K562 (cell line): ENCODE measurements at places on chromosomes 1 and 21. TPM values are rescaled to one million over a fixed set of nuclear protein-coding genes. Genes with fewer than 3 reads are reported as not detected.

- no peak for DNase-seq
Observed at GRCh38 chr1:12475101-12475500, 142.9 kb downstream of the DHRS3 start.

DNA sequence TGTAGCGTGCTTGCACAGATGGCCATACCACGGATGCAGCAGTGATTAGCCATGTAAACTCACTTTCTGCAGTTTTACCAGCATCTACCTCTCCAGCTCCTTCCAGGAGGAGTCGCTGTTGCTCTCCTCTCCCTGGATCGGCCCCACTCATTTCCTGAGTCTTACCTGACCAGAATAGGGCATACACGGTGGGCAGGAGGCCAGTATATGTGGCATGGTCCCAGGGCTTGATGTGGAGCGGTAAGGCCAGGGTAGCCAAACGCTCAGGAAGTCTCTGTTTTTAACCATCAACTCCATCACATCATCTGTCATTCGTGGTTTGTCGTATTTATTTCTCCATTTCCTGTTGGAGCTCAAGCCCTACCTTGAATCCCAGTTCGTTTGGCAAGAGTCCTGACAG lies 163.4 kb upstream of the USP24 start:
- peak; percentile 37 for DNase-seq

DNA sequence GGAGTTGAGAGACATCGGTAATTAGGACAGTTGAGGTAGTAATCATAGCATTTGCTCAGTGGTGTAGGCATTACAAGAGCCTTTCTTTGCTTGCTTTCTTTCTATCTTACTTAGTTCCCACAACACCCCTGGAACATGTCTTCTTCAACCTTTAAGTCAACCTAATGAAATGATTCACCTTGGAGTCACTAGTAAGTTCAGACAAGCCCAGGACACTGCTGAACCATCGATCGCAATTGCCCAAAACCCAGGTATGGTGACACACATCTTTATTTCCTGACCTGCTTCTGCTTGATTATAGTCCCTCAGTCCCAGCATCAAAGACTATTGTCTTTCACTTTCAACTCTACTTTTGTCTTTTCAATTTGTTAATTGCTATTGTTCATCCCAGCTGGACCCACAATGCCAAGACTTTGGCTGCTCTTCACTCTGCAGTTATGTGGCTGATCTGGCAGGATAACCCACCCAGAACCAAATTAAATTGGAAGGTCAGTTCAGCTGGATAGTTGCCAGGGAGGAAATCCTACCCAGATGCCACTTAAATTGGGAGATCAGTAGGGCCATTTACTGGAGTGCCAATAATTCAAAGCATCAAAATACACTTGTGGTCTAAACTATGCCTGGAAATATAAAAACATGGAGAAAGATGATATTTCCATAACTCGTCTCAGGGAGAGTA lies 272.9 kb downstream of the RWDD3 start:
- DNase-seq: no peak

The NRIP1 gene
- 31.8 and 38.7 TPM in 2 replicates for total RNA-seq
